KG1 (cell line): ENCODE measurements at places on chromosomes 4 and X.

GRCh38 chr4:57109411-57109846 lies 756 bp downstream of the IGFBP7 start:
- no peak for DNase-seq

- DNase-seq, result no peak
These were observed 39.6 kb downstream of the FAM47C start for GRCh38 chrX:37047776-37048175.

DNA sequence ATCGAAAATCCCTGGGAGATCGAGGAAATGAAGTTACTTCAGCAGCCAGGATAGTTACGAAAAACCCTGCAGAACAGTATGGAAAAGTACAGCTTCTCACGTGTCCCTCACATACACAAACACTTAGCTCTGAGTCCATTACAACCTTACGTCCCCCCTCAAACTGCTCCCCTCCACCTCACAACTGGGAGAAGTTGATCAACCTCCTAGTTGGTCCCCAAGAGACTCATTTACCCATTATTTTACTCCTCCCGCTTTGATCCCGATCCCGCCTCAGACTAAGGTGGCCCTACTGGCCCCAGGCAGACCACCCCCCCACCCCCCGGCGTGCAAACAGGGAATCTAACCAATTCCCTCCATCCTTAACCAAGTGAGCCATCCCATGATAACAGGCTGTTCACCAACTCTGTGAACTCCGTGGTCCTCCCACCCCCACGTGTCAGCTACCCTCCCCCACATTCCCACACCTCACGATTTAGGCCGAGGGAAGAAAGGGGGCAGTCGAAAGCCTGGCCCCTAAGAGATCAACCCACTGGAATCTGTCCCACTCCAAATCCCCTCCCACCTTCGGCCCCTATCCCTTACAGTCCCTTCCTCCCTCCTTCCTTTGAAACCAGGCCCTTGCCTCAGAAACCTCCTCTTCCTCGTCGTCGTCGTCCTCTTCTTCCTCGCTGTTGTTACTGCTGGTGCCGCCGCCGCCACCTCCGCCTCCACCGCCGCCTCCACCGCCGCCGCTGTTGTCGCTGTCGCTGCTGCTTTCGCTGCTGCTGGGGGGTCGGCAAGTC lies 755 bp downstream of the ANKRD17 start:
- DNase-seq, result no peak

- no peak for DNase-seq
These were observed 57.9 kb downstream of the C4orf50 start for GRCh38 chr4:5960252-5960880.

DNA sequence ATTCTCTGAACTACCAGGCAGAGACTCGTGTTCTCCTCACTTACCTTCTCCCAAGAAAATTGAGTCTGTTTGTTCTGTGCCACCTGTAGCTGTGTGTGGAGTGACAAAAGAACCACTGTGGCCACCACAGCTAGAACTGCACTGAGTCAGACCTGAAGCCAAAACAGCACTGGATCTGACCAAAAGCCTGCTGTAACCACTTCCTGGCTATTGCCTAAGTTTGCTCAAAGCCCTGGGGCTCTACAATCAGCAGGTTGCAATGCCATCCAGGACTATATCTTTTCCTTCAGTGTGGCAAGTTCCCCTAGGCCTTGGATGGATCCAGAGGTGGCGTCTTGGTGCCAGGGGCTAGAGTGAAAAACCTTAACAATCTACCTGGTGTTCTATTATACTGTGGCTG lies 449.1 kb downstream of the FAM133A start:
- no peak for DNase-seq

DNA sequence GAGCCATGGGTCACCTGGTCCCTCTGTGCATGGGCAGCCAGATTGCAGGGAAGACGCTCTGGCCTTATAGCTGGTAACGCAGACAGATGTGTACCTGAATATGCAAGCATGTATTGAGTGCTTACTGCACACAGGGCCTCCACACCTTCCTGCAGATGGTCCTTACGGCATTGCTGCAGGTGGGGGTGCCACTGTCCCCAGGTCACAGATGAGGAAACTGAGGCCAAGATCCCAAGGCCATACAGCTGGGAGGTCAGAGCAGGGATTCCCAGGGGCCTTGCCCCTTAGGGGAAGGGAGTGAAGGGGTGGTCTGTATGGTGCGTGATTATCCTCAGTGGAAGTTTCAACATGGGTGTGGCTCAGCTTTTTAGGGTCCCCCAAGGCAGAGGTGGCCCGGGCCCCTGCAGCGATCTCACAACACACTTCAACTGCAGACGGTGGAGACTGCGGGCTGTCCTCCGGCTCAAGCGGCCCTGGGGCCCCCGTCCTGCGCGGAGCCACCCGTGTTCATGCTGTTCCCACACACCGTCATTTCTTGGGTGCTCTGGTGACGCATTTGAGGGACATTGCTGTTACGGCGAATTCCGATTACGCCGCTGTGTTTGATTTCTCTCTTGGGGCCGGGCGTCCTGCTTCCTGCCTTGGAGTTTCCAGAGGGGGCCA lies 8.1 kb downstream of the DOK7 start:
- DNase-seq, result no peak

DNA sequence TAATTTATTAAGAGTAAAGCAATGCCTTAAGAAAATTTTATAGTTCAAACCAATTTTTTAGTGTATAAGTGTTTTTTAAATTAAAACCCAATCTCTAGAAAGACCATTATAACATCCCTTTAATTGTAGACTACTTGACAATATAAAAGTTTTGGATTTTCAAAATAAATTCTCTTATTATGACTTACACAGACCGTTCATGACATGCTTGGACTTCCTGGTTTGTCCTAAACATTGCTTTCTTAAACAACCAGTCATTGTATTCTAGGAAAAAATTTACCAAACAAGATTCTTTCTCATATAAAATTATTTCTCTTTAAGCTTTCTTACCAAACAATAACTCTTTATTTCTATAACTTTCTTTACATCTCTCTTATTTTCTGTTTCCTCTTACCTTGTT lies 49.0 kb upstream of the CXorf51A start:
- DNase-seq, result no peak

- peak; percentile 87 for DNase-seq
These were observed at the start of gene STAP1 for GRCh38 chr4:67558493-67558892. Gene STAP1 (plus strand): TSS chr4:67558727. CDS start chr4:67558810, 83 bp downstream.

DNA sequence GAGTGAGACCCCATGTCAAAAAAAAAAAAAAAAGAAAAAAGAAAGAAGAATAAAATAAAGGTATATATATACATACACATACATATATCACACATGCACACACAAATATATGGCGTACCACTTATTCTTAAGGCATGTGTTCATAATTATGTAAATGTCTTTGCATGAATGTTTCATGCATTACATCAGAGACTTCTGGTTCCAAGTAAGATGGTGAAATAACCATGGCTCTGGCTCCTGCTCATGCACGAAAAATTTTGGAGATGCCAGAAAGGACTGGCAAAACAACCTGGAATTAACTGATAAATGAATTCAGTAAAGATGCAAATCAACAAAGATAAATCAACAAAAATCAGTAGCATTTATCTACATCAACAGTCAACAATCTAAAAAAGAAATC lies 19.7 kb upstream of the FHIP1A start:
- DNase-seq, result no peak

DNA sequence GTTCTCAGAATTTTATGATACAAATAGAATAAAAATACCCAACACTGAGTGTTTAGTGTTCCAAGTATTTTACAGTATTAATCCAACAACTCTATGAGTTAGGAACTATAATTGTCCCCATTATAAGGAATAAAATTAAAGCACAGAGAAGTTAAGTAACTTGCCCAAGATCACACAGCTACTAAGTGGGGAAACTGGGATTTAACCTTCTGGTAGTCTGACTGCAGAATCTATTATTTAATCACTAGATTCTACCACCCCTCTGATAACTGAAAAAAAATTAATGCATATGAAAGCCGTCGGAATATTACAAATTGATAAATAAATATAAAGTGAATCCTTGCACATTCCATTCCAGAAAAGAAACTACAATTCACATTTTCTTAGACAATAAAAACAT lies 5.7 kb upstream of the NKX6-1 start:
- no peak for DNase-seq

DNA sequence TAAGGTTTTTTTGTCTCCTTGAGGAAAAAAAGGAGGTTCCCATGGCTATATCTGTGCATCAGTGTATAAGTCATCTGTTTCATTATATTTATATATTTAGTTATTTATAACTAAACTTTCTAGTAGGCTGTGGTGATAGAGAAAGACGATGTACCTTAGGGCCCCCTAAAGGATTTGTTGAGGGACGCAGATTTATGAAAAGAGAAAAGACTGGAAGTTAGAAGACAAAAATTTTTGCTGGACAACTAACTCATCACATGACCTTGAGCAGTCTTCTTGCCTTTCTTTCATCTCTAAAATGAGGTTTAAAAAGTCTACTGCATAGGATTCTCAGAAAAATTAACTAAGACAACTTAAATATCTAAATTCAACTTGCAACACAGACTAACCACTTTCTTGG lies 6.1 kb downstream of the GASK1B start:
- DNase-seq, result no peak

DNA sequence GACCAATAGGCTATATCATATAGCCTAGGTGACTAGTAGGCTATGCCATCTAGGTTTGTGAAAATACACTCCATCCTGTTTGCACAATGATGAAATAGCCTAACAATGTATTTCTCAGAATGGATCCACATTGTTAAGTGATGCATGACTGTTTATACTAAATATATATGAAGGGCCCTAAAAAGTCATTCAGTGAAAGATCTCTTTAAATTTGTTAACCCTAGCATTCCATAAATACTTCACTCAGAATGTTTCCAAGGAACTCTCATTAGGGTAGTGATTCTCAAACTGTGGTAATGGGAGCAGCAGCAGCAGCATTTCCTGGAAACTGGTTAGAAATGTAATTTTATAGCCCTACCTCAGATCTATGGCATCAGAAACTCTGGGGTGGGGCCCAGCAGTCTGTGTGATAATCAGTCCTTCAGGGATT lies 74.9 kb downstream of the PRRG1 start:
- DNase-seq, result no peak

DNA sequence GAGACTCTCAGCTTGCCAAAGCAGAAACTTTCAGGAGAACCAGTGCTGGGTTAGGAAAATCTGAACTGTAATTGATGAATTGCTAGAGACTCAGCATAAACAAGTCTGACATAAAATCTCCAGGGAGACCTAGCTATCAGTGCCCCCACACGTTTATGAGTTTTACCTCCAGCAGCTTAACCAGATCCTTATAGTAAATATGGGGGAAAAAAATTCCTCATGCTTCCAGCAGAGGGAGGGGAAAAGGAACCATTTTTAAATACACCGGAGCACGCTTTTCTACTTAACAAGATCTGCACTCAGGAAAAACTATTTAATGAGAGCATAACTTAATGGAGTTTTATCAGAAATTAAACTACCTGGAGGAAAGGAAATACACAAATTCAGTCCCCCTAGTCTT lies 1040.7 kb upstream of the INTU start:
- no peak for DNase-seq

- no peak for DNase-seq
These were observed 1695.2 kb downstream of the STIM2 start for GRCh38 chr4:28555866-28556265.

- no peak for DNase-seq
These were observed 5.4 kb upstream of the RGS12 start for GRCh38 chr4:3287271-3287971.

GRCh38 chr4:58502839-58503238 lies 1392.7 kb upstream of the IGFBP7 start:
- no peak for DNase-seq

DNA sequence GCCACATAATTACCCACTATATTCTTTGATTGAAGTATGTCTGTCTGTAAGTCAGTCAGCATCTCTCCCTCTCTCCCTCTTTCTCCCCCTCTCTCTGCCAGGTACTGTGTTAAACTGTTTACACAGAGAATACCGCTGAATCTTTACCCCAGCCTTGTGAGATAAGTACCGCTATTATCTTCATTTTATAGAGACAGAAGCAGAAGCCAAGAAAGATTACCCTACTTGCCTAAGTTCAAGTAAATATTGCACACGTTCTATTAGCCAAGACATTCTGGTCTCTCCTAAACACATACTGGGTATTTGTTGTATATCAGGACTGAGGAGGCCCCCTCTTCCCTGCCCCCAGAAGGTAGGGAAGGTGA lies 695 bp upstream of the GPR101 start:
- DNase-seq, result no peak

GRCh38 chr4:84897516-84897915 lies 69.0 kb downstream of the WDFY3 start:
- no peak for DNase-seq

GRCh38 chr4:41853973-41854372 lies 81.3 kb upstream of the TMEM33 start:
- DNase-seq, result no peak

DNA sequence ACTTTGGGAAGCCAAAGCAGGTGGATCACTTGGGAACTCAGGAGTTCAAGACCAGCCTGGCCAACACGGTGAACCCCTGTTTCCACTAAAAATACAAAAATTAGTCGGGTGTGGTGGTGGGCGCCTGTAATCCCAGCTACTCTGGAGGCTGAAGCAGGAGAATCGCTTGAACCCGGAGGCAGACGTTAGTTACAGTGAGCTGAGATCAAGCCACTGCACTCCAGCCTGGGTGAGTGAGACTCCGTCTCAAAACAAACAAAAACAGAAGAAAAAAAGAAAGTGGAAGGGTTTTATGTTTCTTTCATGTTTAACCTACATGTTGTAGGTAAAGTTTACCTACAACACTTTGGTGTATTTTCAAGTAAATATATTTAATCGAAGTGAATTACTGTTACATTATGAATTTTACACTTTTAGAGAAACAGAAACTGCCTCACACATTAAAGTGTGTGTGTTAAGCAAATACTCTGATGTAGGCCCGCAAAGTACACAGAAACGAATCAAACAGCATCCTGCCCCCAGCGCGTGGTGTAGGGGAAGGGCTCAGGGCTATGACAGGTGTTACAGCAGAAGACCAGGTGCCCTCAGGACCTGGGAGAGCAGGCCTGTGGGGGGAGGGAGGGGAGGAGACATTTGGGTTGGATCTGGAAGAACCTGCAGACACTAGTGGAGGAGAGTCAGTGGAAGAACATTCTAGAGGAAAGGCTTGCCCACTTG lies 39.0 kb downstream of the PTTG2 start:
- no peak for DNase-seq

- DNase-seq, result no peak
These were observed 17.0 kb downstream of the NELFA start for GRCh38 chr4:1991596-1992434.

GRCh38 chr4:167274351-167274750 lies 40.1 kb upstream of the SPOCK3 start:
- no peak for DNase-seq

DNA sequence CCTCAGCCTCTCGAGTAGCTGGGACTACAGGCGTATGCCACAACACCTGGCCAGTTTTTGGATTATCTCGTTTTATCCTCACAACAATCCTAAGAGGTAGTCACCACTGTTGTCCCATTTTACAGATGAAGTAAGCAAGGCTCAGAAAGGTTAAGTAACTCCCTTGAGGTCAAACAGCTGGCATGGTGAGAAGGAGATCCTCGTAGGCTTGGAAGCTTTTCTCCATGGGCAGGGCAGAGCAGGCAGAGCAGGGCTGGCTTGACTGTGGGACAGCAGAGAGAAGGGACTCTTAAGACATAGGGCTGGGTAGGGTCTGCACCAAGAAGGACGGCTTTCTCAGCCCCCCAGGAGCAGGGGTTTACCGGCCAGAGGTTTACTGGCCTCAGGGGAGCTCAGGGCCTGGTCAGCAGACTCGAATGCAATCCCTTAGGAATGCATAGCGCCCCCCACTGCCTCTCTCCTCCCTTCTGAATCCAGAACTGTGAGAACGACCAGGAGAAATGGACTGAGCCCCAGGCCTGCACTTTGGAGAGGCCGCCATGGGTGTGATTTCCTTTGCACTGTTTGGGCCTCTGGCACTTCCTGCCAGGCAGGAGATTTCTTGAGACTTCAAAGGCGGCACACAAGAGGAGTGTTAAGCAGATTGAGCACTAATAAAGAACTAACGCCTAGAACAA lies 14.0 kb upstream of the CDKN2AIP start:
- no peak for DNase-seq
